ENCODE measurements at places on chromosomes 11 and 22. TPM values are rescaled to one million over a fixed set of nuclear protein-coding genes. Genes with fewer than 3 reads are reported as not detected.

The PIH1D2 gene
- 0.69 TPM for total RNA-seq

The HMBS gene
- total RNA-seq = 4.0 TPM

The TBX10 gene
- total RNA-seq = not detected

The MS4A12 gene
- not detected for total RNA-seq

The OR8J1 gene
- total RNA-seq = not detected

The GSC2 gene
- not detected for total RNA-seq

The IL17REL gene
- not detected for total RNA-seq

The SYCE3 gene
- total RNA-seq = not detected

All from dermis lymphatic vessel endothelial cell (primary cell).